Lower lobe of right lung (tissue), 2 donors: ENCODE measurements at places on chromosomes 11 and 22. TPM values are rescaled to one million over a fixed set of nuclear protein-coding genes. Genes with fewer than 3 reads are reported as not detected.

OR5B21 gene
- not detected for total RNA-seq

MLC1 gene
- 3.2 TPM for total RNA-seq

CHST1 gene
- total RNA-seq: 4.6 TPM

XKR3 gene
- total RNA-seq: 0.30 TPM

SERPIND1 gene
- total RNA-seq: 0.24 TPM

RGL4 gene
- 1.9 TPM for total RNA-seq

TYR gene
- total RNA-seq: not detected

GRCh38 chr22:38204784-38205183, 3.0 kb downstream of the MAFF start:
- H3K27me3 ChIP-seq: no peaks in the 10 kb centered on the region
- H3K4me3 ChIP-seq: no peak overlapping the region
- no peak for DNase-seq
- H3K27ac ChIP-seq: peak overlapping the region; percentile 99
- H3K36me3 ChIP-seq: no peaks in the 10 kb centered on the region
- peaks cover 34% of the 10 kb centered on the region for H3K4me1 ChIP-seq

- H3K27me3 ChIP-seq: no peaks in the 10 kb centered on the region
- H3K4me1 ChIP-seq: no peaks in the 10 kb centered on the region
- no peaks in the 10 kb centered on the region for H3K36me3 ChIP-seq
Observed at GRCh38 chr11:23006730-23007129, 146.5 kb upstream of the CCDC179 start.

GRCh38 chr11:104164028-104164520, at the start of gene PDGFD:
Gene PDGFD (minus strand): TSS chr11:104164147.
- H3K27ac ChIP-seq: no peak within 1 kb of the TSS
- peak within 1 kb of the TSS; percentile 58 for H3K4me3 ChIP-seq
- H3K4me1 ChIP-seq: peaks cover 13% of the 10 kb centered on the region
- no peaks in the 10 kb centered on the region for H3K36me3 ChIP-seq
- DNase-seq: peak; percentile 59

DNA sequence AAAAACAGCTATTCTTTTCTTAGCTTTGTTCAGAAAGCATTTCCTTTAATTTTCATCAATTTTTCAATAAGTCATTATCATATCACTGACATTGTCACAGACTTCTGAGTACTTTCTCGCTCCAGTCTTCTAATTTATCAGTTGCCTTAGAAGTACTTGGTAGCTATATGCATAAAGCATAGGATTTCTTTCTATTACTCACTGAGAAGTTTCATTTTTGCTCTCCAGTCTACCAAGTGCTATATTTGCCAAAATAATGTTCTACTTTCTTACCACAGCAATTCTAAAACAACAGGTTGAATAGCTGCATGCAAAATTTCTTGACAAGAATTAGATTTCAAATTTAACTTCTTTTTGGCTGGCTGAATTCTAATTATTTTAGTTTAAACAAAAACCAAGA, 116.3 kb downstream of the STK33 start:
- DNase-seq: no peak
- no peaks in the 10 kb centered on the region for H3K4me1 ChIP-seq
- H3K27ac ChIP-seq: no peak overlapping the region
- no peaks in the 10 kb centered on the region for H3K36me3 ChIP-seq
- H3K27me3 ChIP-seq: no peaks in the 10 kb centered on the region
- no peak overlapping the region for H3K4me3 ChIP-seq

DNA sequence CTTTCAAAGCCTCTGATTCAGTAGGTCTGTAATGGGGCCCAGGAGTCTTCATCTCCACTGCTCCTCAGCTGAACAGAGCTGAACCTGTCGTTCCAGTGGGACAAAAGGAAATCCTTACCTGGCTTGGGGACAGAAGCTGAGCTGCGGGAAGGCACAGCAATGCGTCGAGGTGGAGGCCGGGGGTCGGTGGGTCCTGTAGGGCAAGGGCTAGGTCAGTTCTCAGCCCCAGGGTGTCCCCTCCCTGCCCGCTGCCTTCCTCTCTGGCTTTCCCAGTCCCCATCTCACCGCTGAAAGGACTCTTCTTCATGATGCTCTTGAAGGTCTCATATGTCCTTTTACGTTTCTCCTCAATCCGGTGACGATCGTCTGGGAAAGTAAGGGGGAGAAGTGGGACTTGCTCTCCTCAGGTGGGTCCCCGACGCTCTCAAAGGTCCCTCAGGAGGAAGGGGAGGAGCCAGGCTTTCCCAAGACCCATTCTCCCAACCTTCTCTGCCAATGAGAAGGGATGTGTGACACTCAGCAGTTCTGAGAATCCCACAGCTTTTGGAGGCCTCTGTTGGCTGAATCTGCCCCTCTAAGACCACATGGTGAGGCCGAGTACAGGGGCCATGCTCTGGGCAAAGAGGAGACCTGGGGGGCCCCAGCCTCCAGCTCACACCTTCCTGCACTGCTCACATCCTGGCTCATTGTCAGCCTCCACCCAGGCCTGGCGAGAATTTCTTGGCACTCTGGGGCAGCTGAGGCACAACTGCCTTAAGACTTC, 7.0 kb downstream of the RELA start:
- no peak overlapping the region for H3K4me3 ChIP-seq
- H3K27ac ChIP-seq: no peak overlapping the region
- peaks cover 50% of the 10 kb centered on the region for H3K4me1 ChIP-seq

DNA sequence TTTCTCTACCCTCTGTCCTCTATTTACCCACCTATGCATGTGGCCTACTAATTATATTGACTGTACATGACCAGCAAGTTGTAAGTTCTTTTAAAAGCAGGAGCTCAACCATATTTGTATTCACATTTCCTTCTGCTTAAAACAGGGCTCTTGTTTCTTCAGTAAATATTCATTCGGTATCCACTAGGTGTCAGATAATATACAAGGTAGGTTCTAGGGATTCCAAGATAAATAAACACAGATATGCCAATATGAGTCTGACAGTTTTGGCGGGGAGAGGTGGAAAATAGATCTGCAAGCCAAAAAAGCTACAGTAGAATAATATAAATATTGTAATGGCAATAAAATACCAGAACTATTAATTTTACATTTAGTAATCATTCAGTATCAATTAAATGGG, 15.3 kb upstream of the RAB30 start:
- no peak for DNase-seq
- no peaks in the 10 kb centered on the region for H3K27me3 ChIP-seq
- H3K4me3 ChIP-seq: no peak overlapping the region
- no peaks in the 10 kb centered on the region for H3K36me3 ChIP-seq

GRCh38 chr22:32407312-32407711, 4.7 kb downstream of the RTCB start:
- no peak for DNase-seq
- peaks cover 69% of the 10 kb centered on the region for H3K36me3 ChIP-seq
- peaks cover 23% of the 10 kb centered on the region for H3K4me1 ChIP-seq

DNA sequence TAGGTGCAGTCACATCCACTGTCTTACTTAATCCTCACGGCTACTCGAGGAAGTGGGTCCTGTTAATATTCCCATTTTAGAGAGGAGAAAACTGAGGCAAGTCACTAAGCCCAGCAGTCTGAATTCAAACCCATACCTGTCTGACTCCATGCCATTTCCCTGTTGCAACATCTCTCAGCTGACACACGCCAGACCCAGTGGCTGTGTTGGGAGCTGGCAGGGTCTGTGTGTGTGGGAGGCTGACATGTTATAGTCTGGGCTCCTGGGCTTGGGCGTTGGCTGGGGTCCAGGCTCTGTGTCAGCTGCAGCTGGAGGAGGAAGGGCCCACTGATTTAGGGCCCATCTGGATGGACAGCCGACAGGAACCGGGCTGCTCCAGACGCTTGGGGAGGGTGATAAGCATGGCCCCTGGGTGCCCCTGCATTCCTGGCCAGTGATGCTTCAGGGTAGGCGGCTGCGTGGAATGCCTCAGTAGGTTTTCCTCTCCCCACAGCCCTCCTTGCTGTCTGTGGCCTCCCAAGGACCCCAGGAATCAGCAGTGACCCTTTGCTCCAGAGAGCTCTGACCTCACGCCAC, 562.5 kb downstream of the MN1 start:
- no peak overlapping the region for H3K4me3 ChIP-seq
- H3K27me3 ChIP-seq: peaks cover 5% of the 10 kb centered on the region
- H3K4me1 ChIP-seq: no peaks in the 10 kb centered on the region
- DNase-seq: peak; percentile 52
- no peak overlapping the region for H3K27ac ChIP-seq

DNA sequence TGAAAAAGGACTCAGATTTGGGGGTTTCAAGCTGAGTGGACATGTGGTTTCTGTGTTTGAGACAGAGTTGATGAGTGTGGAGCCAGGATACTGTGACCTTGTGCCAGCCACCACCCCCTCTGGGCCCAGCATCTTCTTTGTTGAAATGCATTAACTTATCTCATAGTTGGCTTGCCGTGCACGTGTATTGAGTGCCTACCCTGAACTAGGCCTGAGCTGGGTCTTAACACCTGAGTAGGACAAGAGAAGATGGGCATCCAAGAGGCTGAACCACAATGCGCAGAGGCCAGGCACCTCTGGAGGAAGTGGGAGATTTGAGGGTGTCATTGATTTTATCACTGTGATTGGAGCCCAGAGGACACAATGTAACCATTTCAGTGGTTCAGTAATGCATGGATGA, 117.6 kb upstream of the CRYBB3 start:
- no peaks in the 10 kb centered on the region for H3K27me3 ChIP-seq
- H3K4me1 ChIP-seq: peaks cover 15% of the 10 kb centered on the region
- no peak overlapping the region for H3K4me3 ChIP-seq
- H3K36me3 ChIP-seq: no peaks in the 10 kb centered on the region
- H3K27ac ChIP-seq: no peak overlapping the region

GRCh38 chr11:82356316-82356715, 377.3 kb downstream of the FAM181B start:
- H3K36me3 ChIP-seq: no peaks in the 10 kb centered on the region
- no peaks in the 10 kb centered on the region for H3K4me1 ChIP-seq
- H3K27me3 ChIP-seq: no peaks in the 10 kb centered on the region
- DNase-seq: no peak
- no peak overlapping the region for H3K27ac ChIP-seq

DNA sequence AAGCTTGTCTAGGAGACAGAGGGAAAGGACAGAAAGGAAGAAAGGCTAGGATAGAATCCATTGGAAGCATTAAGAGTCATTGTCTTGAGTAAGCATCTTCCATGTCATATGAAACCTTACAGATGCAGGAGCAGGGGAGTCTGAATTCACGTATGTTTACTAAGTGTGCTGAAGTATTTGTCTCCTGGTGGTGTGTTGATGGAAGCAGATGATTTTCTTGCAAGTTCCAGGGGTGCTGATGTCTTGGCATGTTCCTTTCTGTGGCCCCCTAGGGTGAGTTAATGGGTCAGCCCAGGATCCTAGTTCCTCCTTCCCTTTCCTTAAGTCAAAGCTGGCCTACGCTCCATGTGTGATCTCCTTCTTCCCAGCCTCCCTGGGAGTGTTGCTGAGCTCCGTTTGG, 110.2 kb downstream of the TEAD1 start:
- no peak overlapping the region for H3K27ac ChIP-seq
- H3K27me3 ChIP-seq: no peaks in the 10 kb centered on the region
- H3K36me3 ChIP-seq: no peaks in the 10 kb centered on the region
- DNase-seq: no peak
- no peak overlapping the region for H3K4me3 ChIP-seq

DNA sequence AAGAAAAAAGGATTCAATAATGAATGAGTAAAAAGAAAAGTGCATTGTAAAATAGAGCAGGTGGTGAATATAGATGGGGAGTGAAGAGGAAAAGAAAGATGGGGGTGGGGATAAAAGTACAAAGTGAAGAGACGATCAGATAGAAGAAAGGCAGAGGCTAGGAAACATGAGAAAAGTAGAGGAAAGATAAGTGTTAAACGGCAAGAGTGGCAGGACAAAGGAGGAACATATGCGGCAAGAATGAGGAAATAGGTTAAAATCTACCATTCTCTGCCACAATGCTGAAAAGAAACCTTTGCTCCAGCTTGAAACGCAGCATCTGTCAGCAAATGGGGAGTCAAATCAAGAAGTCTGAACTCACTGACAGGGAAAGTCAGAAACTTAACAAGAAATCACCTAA, 6.8 kb downstream of the FUT4 start:
- no peaks in the 10 kb centered on the region for H3K27me3 ChIP-seq
- DNase-seq: no peak
- no peak overlapping the region for H3K4me3 ChIP-seq
- no peak overlapping the region for H3K27ac ChIP-seq

DNA sequence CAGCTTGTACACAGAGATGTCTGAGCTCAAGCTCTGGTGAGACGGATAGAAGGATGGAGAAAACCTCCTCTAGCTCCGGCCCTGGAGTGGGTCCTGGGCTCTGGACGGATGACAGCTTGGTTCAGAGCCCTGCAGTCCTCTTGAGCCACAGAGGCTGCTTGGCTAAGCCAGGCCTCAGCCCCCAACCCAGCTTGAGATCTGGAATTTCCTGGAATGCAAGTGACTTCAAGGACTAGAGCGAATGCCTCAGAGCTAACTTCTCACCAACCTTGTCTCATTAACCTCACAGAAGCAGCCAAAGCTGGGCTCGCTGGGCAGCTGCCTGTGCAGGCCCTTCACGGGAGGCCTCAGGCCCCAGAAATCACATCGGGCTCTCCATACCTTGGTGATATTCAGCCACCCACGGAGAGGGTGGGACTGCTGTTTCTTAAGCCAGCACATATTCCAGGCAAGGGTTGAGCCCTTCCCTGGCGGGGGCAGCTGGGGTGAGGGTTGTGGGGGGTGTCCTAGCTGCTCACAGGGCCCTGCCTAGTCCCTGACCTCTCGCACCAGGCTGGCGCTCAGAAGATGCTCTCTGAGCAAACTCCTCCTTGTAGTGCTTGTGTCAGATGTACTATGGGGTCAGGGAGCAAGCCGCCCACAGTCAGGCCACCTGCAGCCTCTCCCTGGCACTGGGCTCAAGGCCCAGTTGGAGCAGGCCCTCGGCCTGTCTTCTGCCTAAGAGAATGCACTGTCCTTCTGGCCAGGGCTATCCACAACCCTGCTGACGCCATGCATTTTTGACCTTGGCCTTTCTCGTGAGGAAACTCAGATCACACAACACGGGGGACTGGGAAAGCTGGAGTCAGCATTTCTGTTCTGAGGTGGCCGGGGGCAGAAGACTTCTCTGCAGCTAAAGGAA, 73.6 kb upstream of the TTLL12 start:
- H3K27me3 ChIP-seq: no peaks in the 10 kb centered on the region
- no peak overlapping the region for H3K4me3 ChIP-seq
- H3K27ac ChIP-seq: no peak overlapping the region
- no peaks in the 10 kb centered on the region for H3K36me3 ChIP-seq

GRCh38 chr11:72743321-72744221, 8.6 kb downstream of the ARAP1 start:
- H3K36me3 ChIP-seq: peaks cover 10% of the 10 kb centered on the region
- no peak for DNase-seq
- no peak overlapping the region for H3K4me3 ChIP-seq
- peak overlapping the region; percentile 66 for H3K27ac ChIP-seq
- H3K4me1 ChIP-seq: peaks cover 93% of the 10 kb centered on the region

GRCh38 chr11:118657238-118657637, 22.2 kb downstream of the TREH start:
- H3K36me3 ChIP-seq: peaks cover 51% of the 10 kb centered on the region
- DNase-seq: no peak
- H3K27me3 ChIP-seq: no peaks in the 10 kb centered on the region
- H3K4me1 ChIP-seq: peaks cover 19% of the 10 kb centered on the region
- no peak overlapping the region for H3K27ac ChIP-seq
